WTC11 (cell line): ENCODE measurements at places on chromosomes 12 and 14. TPM values are rescaled to one million over a fixed set of nuclear protein-coding genes. Genes with fewer than 3 reads are reported as not detected.

The CLEC4E gene
- total RNA-seq = not detected in 3 replicates

The CD4 gene
- 2.5 to 3.3 TPM (median 2.7 TPM) in 3 replicates for total RNA-seq

The GPD1 gene
- total RNA-seq = 0.39 to 0.77 TPM (median 0.62 TPM) in 3 replicates

The ASB2 gene
- total RNA-seq = 0.37 to 0.73 TPM (median 0.71 TPM) in 3 replicates

The SLC7A8 gene
- total RNA-seq = 200 to 207 TPM (median 201 TPM) in 3 replicates

The OR8S1 gene
- total RNA-seq = not detected in 3 replicates

The SCNN1A gene
- 97.6 to 108 TPM (median 100 TPM) in 3 replicates for total RNA-seq

The PRR4 gene
- 0.87 to 2.7 TPM (median 1.6 TPM) in 3 replicates for total RNA-seq

The PMCH gene
- not detected in 3 replicates for total RNA-seq

The ASCL1 gene
- 0.07 to 0.14 TPM (median 0.07 TPM) in 3 replicates for total RNA-seq

The DICER1 gene
- 56.0 to 62.0 TPM (median 56.5 TPM) in 3 replicates for total RNA-seq

The LLPH gene
- total RNA-seq = 26.5 to 31.5 TPM (median 29.7 TPM) in 3 replicates

The MYF5 gene
- not detected in 3 replicates for total RNA-seq

The EIF5 gene
- 224 to 282 TPM (median 236 TPM) in 3 replicates for total RNA-seq

The HHIPL1 gene
- 1.2 to 2.0 TPM (median 1.5 TPM) in 3 replicates for total RNA-seq

The NAA30 gene
- 16.9 to 18.5 TPM (median 17.8 TPM) in 3 replicates for total RNA-seq

The RNASE3 gene
- not detected in 3 replicates for total RNA-seq

The TMEM132D gene
- total RNA-seq = 0.99 to 1.4 TPM (median 1.1 TPM) in 3 replicates

The TSPAN11 gene
- 4.6 to 6.1 TPM (median 5.3 TPM) in 3 replicates for total RNA-seq

The CLEC6A gene
- total RNA-seq = 0.11 to 0.20 TPM in 2 of 3 replicates, not detected in the other

The KRT2 gene
- not detected in 3 replicates for total RNA-seq

The B3GNT4 gene
- total RNA-seq = 1.6 to 2.0 TPM (median 1.6 TPM) in 3 replicates

The MYH7 gene
- total RNA-seq = 0.02 TPM in 1 of 3 replicates, not detected in the others

The PRH2 gene
- 0.52 TPM in 1 of 3 replicates, not detected in the others for total RNA-seq

The NRL gene
- 1.3 to 2.3 TPM (median 1.6 TPM) in 3 replicates for total RNA-seq

The CHST11 gene
- total RNA-seq = 20.4 to 24.2 TPM (median 23.2 TPM) in 3 replicates

The CRY1 gene
- total RNA-seq = 23.1 to 25.5 TPM (median 24.8 TPM) in 3 replicates

The KANSL2 gene
- total RNA-seq = 38.4 to 48.1 TPM (median 41.1 TPM) in 3 replicates

The OS9 gene
- total RNA-seq = 77.5 to 93.9 TPM (median 93.1 TPM) in 3 replicates

The LRP1-AS gene
- total RNA-seq = not detected in 3 replicates
